ENCODE measurements at places on chromosomes 16 and 17.

- DNase-seq = no peak
Observed at GRCh38 chr17:37673386-37673785, 30.1 kb upstream of the DDX52 start.

GRCh38 chr17:64384253-64385186 is 6.1 kb downstream of the PECAM1 start:
- no peak for DNase-seq

DNA sequence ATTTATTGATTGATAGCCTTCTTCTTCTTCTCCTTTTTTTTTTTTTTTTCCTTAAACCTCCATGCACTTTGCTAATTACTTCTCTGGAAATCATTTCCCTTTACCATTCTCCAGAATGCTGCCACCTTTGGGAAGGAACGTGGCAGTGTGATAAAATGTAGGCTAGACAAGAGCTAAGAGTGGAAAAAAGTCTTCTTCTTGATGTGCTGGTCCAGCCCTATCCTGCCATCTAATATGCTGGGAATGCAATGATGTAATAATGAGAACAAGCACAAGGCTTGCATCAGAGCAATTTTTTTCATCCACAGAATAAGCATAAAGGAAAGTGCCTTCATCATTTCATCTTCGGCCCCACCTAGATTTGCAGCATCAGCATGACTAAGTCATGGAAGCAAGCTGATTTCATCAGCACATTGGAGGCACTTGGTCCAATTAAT is 128.7 kb upstream of the ZFHX3 start:
- DNase-seq = no peak

DNA sequence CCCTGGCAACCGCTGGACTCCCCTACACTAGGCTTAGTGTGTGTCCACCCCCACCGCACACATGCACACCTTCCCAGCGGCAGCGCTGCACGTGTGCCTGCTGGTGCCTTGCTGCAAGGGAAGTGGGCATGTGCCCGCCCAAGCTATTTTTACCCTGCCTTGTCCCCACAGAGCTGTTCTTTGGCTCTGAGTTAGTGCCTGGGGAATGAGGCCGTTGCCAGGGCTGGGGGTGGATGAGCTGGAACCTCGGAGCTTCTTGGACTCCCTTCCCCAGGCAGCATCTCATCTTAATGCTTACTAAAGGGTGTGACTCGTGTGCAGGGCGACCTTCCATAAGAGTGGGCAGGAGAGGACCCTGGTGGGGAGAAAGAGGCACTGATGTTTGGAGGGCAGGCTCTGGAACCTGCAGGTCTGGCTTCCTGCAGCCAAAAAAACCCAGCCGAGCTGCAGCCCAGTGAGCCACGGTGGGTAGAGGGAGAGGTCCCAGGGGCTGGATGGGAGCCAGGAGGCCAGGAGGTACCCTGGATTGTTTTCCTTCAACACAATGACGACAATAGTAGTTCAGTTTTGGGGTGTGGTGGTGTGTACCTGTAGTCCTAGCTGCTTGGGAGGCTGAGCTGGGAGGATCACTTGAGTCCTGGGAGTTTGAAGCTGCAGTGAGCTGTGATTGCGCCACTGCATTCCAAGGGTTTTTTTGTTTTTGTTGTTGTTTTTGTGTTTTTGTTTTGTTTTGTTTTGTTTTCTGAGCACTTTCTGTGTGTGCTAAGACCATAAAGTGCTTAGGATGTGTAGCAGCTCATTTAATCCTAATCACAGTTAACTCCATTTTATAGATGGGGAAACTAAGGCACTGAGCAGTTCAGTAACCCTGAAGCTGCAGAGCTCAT is 119.1 kb downstream of the RAB11FIP4 start:
- DNase-seq = no peak

DNA sequence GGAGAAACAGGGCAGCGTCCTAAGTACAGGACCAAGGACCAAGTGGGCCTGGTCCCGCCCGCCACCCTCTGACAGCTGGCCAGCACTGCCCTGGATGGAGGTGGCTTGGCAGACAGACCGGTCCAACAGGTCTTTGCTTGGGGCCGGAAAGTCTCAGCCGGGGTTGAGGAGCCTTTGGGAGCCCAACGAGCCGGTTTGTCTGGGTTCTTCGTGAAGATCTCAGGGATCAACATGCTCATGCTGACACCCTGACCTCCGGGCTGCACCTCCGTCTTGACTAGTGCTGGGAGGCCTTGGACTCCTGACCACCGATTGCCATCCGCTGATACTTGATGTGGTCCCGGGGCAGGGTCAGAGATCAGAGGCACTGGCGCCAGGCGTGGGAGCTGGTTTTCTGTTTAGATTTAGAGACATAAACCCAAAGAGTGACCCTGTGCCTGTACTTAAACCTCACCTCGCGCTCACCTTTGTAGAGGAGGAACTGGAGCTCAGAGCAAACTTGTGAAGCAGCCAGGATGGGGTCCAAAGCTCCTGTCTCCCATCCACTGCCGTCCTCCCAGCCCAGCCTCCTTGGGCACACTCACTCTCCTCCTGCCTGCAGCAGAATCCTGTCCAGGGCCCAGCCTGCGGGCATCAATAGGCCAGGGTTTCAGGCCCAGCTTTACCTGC is 92.1 kb upstream of the GSE1 start:
- DNase-seq = no peak

DNA sequence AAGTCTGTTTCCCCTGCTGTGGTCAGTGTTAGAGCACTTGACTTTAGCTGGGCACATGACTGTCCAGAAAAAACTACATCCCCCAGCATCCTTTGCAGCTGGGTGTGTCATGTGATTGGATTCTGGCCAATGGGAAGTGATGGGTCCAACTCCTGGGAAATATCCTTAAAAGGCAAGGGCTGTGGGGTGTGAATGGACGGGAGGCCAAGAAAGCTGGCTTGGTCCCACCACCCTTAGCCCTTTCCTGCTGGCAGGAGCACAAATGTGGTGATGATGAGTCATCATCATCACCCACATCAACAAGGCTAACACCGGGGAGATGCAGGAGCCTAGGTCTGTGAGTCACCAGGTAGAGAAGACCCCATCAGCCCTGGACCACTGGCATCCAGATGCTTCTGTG is 341.7 kb downstream of the C16orf95 start:
- no peak for DNase-seq

All from activated CD4-positive, alpha-beta memory T cell treated with anti-CD3 and anti-CD28 coated beads, Interleukin-2, amount 10 ng/mL, durations not matched to agents 7 days and 5 days (primary cell).